IgD-negative memory B cell (primary cell): ENCODE measurements at places on chromosomes 12 and 14. TPM values are rescaled to one million over a fixed set of nuclear protein-coding genes. Genes with fewer than 3 reads are reported as not detected.

PLA2G1B gene
- polyA plus RNA-seq = not detected

RGS6 gene
- not detected for polyA plus RNA-seq

RESF1 gene
- polyA plus RNA-seq = 193 TPM

ACRBP gene
- 5.8 TPM for polyA plus RNA-seq
